ENCODE measurements at places on chromosomes 1 and 21. TPM values are rescaled to one million over a fixed set of nuclear protein-coding genes. Genes with fewer than 3 reads are reported as not detected.

AKIRIN1 gene
- total RNA-seq = 61.5 TPM

- no peaks in the 10 kb centered on the region for H3K36me3 ChIP-seq
- no peak overlapping the region for H3K27ac ChIP-seq
- H3K4me1 ChIP-seq = peaks cover 19% of the 10 kb centered on the region
Measured at GRCh38 chr1:227543283-227544066, 19.9 kb upstream of the ZNF678 start.

DNA sequence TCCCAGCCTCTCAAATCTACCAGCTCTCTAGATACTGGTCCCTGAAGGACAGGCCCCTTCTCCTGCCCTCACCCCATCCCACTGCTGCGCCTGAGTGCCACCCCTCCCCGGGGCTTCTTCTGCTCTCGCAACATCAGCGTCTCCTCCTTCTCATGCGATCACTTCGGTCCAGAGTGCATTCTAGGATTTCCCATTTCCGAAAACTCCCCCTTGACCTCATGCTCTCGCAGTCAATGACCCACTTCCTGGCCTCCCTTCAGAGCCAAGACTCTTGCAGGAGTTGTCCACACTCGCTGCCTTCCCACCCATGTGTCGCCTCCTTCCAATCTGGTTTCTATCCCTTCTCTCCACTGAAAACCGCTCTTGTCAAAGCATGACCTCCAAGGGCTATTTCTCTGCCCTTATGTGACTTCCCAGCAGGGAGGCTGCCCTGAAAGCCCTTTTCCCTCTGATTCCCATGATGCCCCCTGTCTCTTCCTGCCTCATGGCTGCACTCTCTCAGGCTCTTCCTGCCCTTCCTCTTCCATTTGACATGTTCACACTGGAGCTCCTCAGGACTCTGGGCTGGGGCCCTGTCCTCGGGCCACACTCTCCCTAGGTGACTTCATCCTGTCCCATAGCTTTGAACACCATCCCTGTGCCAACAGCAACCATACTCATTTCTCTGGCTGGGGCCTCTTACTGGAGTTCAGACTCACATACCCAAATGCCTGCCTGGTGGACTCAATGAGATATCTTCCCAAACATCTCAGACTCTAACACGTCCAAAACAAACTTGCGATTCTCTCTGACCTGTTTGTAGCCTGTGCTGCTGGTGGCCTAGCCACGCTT is 46.0 kb downstream of the LDLRAD2 start:
- no peak overlapping the region for H3K4me3 ChIP-seq
- H3K27ac ChIP-seq = peak overlapping the region; percentile 39
- H3K4me1 ChIP-seq = peaks cover 18% of the 10 kb centered on the region
- H3K27me3 ChIP-seq = no peaks in the 10 kb centered on the region
- peaks cover 96% of the 10 kb centered on the region for H3K36me3 ChIP-seq

GRCh38 chr1:234893725-234894630 is 234.7 kb downstream of the TOMM20 start:
- peaks cover 53% of the 10 kb centered on the region for H3K4me1 ChIP-seq
- no peaks in the 10 kb centered on the region for H3K27me3 ChIP-seq
- H3K4me3 ChIP-seq = no peak overlapping the region
- no peak for DNase-seq
- H3K27ac ChIP-seq = peak overlapping the region; percentile 67

DNA sequence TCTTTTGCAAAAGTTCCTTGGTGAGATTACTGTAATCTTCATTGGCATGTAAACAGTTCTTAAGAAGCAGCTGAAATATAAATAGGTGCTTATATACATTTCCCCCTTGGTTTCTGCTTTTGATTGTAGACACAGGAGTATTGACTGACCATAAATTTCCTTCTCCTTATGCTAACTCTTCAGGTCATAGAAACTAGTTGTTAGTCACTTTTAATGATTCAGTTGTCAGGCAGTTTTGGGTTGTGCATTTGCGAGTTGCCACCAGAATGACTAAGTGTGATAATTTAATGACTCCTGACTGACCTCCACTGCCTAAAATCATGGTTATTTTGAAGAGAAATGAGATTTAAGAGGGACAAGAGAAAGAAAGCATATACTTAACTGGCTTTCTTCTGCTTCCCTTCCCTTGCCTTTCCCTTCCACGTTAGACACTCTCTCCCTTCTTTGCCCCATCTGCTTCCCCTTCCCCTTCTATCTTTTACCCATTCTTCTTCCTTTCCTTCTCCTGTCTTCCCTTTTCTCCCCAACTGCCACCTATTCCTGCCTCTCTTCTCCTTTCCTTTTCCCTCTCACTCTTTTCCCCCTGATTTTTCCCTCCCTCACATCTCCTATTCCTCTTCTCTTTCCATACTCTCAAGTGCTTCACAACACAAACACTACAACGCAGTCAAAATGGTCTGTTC is 12.3 kb downstream of the ZMPSTE24 start:
- peaks cover 84% of the 10 kb centered on the region for H3K36me3 ChIP-seq
- no peak for DNase-seq
- H3K27me3 ChIP-seq = no peaks in the 10 kb centered on the region
- H3K27ac ChIP-seq = peak overlapping the region; percentile 22
- no peak overlapping the region for H3K4me3 ChIP-seq

SYNC gene
- total RNA-seq = 16.2 TPM

- no peak overlapping the region for H3K27ac ChIP-seq
- H3K4me1 ChIP-seq = no peaks in the 10 kb centered on the region
- DNase-seq = no peak
- H3K27me3 ChIP-seq = no peaks in the 10 kb centered on the region
- no peak overlapping the region for H3K4me3 ChIP-seq
Measured at GRCh38 chr1:161781995-161782394, 15.9 kb downstream of the ATF6 start.

- H3K4me3 ChIP-seq = no peak overlapping the region
- peaks cover 3% of the 10 kb centered on the region for H3K4me1 ChIP-seq
- H3K36me3 ChIP-seq = no peaks in the 10 kb centered on the region
Measured at GRCh38 chr21:23686737-23687523, 1920.4 kb downstream of the MRPL39 start.

GRCh38 chr21:35189077-35189863 is 140.2 kb upstream of the RUNX1 start:
- peaks cover 4% of the 10 kb centered on the region for H3K27me3 ChIP-seq
- H3K4me3 ChIP-seq = no peak overlapping the region
- no peaks in the 10 kb centered on the region for H3K4me1 ChIP-seq
- no peak overlapping the region for H3K27ac ChIP-seq
- DNase-seq = no peak

- H3K36me3 ChIP-seq = no peaks in the 10 kb centered on the region
- H3K4me1 ChIP-seq = peaks cover 84% of the 10 kb centered on the region
Measured at GRCh38 chr1:54287801-54288211, 87.8 kb downstream of the MRPL37 start.

DNA sequence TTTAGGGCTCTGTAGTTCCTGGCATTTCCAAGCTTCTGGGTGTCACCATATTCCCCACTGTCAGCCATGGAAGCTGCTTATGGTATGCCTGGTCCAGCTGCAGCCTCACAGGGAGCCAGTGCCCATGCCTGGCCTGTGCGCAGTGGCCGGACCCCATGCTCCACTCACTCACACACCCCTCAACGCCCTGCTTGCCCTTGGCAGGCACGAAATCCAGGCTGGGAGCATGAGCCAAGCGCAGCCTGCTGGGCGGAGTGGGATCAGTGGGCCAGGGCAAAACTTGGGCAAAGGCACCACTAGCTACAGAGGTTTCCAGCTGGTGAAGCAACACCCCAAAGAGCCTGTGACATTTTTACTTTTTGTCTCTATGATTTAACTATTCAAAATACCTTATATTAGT is 520.4 kb downstream of the RWDD3 start:
- DNase-seq = no peak
- H3K4me1 ChIP-seq = no peaks in the 10 kb centered on the region
- no peaks in the 10 kb centered on the region for H3K27me3 ChIP-seq
- H3K36me3 ChIP-seq = no peaks in the 10 kb centered on the region

LEFTY1 gene
- total RNA-seq = 0.55 TPM

DNA sequence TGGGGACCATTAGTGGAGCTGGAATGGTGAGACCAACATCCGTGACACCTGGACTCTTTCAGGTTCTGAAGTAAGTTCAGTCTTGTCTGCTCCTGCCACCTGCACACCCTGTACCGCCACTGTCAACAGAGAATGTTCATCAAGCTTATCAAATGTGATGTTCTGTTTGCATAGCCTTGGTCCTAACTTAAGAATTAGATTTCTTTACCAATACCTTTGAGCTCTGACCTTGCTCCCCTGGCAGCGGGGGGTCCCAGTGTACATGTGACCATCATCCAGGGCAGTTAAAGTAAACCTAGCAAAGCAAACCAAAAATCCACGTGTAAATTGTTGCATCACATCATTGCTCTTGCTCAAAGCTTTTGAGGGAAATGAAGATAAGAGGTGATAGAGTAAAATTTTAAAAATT is 14.5 kb downstream of the SLC25A33 start:
- H3K36me3 ChIP-seq = peaks cover 22% of the 10 kb centered on the region
- H3K4me3 ChIP-seq = no peak overlapping the region
- H3K4me1 ChIP-seq = peaks cover 70% of the 10 kb centered on the region
- H3K27me3 ChIP-seq = no peaks in the 10 kb centered on the region
- H3K27ac ChIP-seq = no peak overlapping the region
- DNase-seq = no peak

GRCh38 chr1:209601809-209602657 is 18.5 kb downstream of the CAMK1G start:
- DNase-seq = no peak
- no peak overlapping the region for H3K4me3 ChIP-seq
- no peaks in the 10 kb centered on the region for H3K36me3 ChIP-seq
- H3K27me3 ChIP-seq = no peaks in the 10 kb centered on the region
- H3K4me1 ChIP-seq = no peaks in the 10 kb centered on the region

HRNR gene
- total RNA-seq = not detected

All from left ventricle myocardium inferior (tissue), 1 donor.